ENCODE measurements at places on chromosomes 6 and 20.

DNA sequence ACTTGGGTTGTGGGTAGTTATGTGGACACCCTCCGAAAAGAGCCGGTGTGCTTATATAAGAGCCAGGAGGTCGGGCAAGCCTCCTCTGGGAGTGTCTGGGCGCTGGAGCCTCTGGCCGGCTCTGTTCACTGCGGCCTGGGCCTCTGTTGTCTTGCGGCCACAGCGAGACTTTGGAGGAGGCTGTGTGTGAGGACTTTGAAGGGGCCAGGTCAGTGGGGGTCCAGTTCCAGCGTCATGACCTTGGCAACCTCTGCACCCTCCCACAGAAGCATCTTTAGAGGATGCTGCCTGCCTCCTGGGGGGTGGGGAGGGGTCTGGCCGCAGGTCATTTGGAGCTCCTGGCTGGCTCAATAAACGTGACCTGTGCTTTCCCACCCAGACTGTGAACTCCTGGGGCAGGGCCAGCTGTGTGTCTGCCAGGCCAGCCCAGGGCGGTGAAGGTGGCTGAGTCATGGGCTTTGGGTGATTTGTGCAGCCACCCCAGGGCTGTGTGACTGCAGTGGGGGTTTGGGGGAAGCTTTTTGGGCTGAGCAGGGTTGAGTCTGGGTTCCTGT, 1.2 kb downstream of the TCEA2 start:
- no peak for DNase-seq

- DNase-seq = no peak
These were observed 773 bp upstream of the AHI1 start for GRCh38 chr6:135498185-135498841.

- DNase-seq = no peak
These were observed 1.1 kb downstream of the PTPRK start for GRCh38 chr6:128519132-128519930.

- DNase-seq = no peak
These were observed 76.9 kb downstream of the FAM50B start for GRCh38 chr6:3926150-3926482.

GRCh38 chr6:124026694-124027093, 223.0 kb downstream of the NKAIN2 start:
- no peak for DNase-seq

- DNase-seq = no peak
These were observed 80.2 kb downstream of the GMPR start for GRCh38 chr6:16318538-16318937.

DNA sequence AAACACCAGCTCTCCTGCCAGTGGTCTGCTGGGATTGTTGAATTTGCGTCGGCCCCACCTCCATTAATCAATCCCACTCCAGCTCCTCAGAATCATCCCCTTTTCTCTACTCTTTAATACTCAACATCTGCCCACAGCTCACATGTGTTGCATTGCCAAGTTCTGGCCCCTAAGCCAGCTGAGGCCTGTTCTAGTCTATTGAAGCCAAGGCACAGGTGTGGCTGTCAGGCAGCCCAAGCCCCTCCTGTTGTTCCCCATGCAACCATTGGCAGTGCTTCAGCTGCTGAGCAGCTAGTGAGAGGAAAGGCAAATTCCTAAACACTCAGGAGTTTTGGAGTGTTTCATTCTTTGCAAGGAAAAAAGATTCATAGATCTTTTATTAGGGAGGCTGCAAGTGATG, 128.0 kb upstream of the NT5E start:
- no peak for DNase-seq

DNA sequence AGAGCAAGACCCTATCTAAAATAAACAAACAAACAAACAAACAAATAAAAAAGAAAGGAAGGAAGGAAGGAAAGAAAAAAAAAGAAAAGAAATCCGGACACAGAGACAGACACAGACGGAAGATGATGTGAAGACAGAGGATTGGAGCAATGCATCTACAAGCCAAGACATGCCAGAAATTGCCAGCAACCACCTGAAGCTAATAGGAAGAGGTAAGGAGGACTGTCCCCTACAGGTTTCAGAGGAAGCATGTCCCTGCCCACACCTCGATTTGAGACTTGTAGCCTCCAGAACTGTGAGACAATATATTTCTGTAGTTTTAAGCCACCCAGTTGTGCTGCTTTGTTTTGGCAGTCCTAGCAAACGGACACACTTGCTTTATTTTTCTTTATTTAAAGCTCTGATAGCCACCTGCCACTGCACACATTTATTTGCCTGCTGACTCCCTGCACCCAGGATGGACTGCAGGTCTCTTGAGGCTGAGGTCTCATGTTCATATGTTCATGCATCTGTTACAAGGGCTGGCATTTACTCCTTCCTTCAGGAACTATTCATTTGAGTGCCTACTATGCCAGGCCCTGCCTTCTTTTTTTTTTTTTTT, 20.7 kb upstream of the ZMYND8 start:
- no peak for DNase-seq

GRCh38 chr6:52735071-52735470, 28.2 kb downstream of the GSTA2 start:
- no peak for DNase-seq

DNA sequence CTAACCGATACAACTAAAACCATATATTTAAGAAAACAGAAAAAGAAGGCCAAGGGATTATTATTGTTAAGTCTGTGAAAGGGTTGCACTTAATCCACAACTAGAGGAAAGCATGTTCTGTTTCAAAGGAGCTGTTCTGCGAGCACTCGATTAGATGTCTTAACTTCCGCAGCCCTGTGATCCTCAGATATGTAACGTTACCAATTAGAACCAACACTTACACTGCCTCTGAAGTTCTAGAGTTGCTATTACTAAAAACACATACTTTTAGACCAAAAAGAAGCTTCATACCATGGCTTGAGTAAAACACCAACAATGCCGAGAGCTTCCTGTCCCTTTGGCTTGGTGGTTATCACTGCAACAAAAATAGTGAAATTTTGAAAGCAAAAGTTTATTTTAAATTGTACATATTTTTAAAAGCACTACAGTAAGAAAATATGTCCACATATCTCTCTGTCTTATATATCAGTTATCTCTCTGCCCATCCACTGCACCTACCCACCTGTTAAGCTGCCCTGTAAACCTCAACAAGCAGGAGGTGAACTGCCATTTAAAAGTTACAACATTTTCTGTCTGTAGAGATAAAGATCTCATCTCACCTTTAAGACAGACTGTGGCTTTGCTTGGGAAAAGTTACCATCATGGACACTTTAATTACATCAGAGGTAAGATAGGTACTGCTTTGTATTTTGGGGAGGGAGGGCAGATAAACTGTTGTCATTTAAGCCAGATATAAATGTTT, 7.1 kb upstream of the DUSP22 start:
- DNase-seq = no peak

DNA sequence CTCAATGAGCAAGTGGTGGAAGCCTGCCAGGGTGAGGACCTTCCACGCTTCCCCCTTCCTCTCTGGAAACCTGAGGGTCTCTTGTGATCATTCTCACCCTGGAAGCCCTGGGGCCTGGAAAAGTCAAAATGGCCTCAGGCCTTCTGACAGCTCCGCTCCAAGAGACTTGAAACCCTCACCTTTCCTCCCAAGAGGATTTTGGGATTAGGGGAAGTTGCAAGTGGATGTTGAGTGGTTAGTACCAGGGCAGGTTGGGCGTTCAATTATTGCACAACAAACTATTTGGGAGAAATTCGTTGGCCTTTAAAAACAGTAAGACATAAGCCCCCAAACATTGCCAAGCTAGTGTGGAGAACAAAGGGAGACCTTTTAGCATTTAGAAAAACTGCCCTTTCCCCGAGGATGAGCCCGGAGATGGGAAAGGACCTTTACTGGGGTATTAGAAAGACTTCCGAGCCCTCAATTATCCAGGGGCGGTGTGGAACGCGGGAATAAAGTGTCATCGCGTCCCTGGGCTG, 4.7 kb downstream of the NKX2-2 start:
- no peak for DNase-seq

- no peak for DNase-seq
These were observed 1.7 kb downstream of the ULBP1 start for GRCh38 chr6:149965194-149966020.

- no peak for DNase-seq
These were observed 10.3 kb downstream of the FILIP1 start for GRCh38 chr6:75483136-75483952.

- no peak for DNase-seq
These were observed 199.7 kb downstream of the SOD2 start for GRCh38 chr6:159493231-159493897.

- no peak for DNase-seq
These were observed 4.8 kb downstream of the TGM6 start for GRCh38 chr20:2385496-2385895.

DNA sequence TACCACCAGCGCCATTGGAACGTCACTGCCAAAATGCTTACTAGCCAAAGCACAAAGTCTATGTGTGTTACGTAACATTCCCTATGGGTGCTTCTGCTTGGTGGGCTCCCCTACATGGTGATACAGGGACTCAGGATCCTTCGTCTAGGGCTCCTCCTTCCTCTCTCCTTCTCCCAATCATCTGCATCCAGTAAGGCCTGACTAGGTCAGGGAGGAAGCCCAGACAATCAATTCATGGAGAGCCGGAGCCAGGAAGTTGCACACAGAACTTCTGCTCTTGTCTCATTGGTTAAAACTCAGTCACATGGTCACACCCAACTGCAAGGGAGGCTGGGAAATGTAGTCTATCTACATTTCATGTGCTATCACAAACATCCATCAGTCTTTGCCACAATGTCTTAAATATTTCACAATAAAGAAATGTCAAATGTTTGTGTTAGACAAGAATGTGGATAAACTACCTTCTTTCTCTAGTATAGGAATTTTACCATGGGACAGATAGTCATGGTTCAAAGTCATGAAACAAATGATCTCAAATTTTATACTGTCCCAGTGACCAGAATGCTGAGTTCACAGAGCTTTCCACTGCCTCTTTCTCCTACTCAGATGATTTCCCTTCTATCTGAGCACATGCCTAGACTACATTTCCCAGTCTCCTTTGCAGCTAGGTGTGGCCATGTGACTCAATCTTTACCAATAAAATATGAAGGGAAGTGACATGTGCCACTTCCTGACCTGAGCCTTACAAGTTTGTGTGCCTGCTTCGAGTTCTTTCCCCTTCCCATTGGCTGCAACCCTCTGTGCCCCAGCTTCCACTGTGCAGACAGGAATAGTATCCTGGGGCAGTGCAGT, 9.3 kb upstream of the KCNK15 start:
- no peak for DNase-seq

GRCh38 chr20:54557806-54558590, 82.6 kb downstream of the DOK5 start:
- DNase-seq = no peak

- no peak for DNase-seq
These were observed 132.7 kb downstream of the SNX5 start for GRCh38 chr20:17835934-17836300.

- DNase-seq = no peak
These were observed 60.9 kb upstream of the PRL start for GRCh38 chr6:22357724-22358189.

- DNase-seq = no peak
These were observed 50.6 kb upstream of the LOC128125822 start for GRCh38 chr6:63521475-63522210.

DNA sequence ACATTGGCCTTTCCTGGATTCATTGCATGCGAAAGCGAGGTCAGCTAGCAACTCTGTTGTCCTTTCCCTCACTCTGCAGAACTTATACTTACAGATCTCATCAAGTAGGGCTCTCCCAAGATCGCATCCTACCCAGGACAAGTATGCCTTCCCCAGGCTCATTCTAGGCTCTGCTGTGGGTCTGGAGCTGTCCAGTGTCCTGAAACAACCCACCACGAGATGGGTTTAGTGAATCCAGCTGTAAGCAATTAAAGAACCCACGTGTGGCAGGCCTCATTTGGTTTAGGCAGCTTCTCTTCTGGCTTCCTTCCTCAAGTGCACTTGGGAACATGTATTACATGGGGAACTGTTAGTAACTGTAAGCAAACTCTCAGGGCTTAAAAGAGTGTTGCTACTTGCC, 406.5 kb upstream of the CHD6 start:
- DNase-seq = no peak

DNA sequence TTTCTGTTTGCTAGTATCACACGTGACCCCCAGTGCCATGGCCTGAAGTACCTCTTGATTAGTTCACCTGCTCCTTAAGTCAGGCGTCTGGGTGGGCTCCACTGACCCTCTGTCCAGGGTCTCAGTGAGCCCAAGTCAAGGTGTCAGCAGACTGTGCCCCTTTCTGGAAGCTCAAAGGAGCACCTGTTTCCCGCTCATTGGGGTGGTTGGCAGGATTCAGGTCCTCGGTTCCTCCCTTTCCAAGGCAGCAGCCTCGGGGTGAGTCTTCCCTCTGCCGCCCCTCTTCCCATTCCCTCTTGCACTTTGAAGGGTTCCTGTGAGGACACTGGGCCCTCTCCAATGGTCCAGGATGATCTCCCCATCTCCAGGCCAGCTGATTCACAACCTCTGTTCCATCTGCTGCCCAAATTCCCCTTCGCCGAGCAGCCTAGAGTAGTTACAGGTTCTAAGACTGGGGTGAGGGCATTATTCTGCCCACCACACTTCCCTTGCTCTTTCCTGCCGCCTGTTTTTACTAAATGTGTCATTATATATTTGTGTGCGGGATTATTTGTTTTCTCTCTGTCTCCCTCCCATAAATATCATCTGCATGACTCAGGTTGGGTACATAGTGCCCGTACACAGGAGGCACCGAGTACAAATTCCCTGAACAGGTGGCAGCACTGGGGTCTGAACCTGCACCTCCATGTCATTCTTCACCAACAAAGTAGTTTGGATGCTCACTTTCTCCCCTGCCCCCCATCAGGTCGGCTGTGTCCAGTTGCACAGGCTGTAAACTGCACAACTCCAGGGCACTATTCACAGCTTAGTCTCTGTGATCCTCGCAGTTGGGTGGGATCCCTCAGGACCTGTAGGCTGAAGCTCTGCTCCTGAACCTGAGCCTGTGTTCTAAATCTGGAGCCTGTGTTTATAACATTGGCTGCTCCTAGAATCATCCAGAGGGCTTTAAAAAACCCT, 58.5 kb downstream of the RBM38 start:
- no peak for DNase-seq

DNA sequence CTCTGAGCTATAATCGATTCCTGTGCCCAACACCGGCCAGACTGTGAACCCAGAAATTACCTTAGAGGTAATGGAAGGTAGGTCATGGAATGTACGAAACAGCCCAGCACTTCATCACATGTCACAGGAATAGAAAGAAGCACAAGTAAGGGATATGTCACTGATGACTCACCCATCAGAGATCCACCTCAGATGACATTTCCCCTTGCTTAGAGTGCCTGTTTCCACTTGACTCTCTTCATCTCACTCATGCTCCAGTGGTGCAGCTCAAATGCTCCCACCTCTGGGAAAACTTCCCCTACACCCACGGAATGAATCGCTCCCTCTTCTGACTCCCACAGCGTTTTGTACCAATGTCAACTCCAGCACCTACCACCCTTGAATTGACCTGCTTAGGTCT, 381.6 kb upstream of the CNR1 start:
- DNase-seq = no peak

DNA sequence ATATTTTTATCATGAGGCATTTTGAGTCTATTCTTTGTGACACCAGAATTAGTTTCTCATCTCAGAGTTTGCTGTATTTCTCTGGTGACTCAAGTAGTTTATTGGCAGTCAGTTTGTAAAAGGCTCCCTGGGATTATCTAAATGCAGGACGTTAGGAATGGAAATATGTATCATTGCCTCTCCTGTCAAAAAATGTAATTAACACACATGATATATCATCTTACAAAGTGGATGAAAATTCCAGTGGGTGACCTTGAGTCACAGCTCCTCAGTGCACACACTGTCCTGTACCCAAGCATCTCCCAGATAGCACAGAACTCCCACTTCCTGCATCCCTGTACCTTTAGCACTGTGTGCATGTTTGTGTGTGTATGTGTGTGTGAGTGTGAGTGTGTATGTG, 258.6 kb downstream of the LAMA2 start:
- DNase-seq = no peak

- no peak for DNase-seq
These were observed 60.6 kb downstream of the GNAS start for GRCh38 chr20:58913079-58913478.
